Stimulated activated CD8-positive, alpha-beta memory T cell treated with anti-CD3 and anti-CD28 coated beads, Interleukin-2, amount 100 ng/mL, for 1 hour (primary cell): ENCODE measurements at places on chromosomes 4 and X.

DNA sequence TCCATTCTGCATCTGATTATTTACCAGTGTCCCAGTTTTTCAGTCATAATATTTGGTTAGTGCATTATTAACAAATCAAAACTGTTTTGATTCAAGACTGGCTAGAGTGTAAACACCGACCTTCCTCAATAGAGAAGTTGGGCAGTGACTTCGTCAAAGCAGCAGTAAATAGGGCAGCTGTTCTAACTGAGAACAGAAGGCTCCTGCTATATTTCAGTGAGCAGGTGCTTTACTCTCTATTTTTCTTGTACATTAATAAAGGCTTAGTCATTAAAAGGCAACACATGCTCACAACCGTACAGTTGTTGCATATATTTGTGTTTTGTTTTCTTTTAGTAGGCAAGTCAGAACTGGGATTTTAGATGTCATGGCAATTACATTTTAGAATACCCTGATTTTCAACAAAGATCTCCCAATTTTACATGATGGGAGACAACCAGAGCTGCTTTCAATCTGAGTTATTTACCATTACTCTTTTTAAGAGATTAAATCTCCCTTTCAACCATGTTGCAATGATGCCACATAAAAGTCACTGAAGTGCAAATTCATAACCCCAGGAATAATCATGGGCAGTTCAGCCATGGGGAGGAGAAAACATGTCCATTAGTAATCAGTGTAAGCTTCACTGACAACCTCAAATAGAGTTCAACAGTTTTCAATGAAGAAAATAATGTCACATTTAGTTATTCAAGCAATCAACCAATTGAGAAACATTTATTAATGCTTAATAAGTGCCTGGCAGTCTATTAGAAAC is 233.3 kb downstream of the NDST4 start:
- DNase-seq, result no peak

DNA sequence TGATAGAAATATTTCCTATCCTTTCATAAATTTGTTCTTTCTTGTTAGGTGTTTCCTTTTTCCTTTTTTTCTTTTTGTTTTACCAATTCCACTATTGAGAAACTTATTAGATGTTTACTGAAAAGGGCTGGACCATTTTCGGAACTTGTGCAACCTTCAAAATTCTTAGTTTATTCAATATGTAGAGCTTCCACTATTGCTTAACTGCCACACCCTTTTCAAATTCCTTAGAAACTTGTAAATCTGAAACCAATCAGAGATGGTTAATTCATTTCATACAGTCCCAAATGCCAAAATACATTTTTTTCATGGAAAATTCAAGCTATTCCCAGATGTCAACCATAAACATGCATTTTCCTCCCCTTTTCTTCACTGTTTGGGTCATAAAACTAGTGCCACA is 66.1 kb upstream of the SLC39A8 start:
- no peak for DNase-seq

GRCh38 chr4:114561590-114561989 is 37.0 kb upstream of the UGT8 start:
- no peak for DNase-seq

- DNase-seq, result no peak
Observed at GRCh38 chr4:21876711-21877110, 71.9 kb downstream of the KCNIP4 start.

DNA sequence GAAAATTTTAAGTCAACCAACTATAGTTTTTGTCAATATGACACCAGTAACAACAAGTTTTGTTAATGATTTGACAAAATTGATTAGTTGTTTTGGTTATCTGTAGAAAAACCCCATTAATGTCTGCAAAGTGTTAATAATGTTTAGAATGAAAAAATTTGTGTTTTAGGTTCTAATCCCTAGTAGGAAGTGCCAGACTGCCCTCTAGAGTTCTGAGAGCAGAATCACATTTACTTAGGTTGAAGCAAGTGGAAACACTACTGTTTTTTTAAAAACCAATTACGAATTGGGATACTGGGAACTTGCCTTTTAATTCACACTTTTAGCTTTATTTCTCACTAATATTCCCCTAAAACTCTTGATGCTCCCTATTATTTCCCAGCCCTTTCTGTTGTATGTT is 101.1 kb upstream of the CYLC1 start:
- no peak for DNase-seq

GRCh38 chr4:153374442-153374841 is 30.0 kb downstream of the MND1 start:
- no peak for DNase-seq
